ENCODE measurements at places on chromosomes 7 and 10.

- DNase-seq, result no peak
Measured at GRCh38 chr7:136386876-136387275, 409.7 kb upstream of the MTPN start.

DNA sequence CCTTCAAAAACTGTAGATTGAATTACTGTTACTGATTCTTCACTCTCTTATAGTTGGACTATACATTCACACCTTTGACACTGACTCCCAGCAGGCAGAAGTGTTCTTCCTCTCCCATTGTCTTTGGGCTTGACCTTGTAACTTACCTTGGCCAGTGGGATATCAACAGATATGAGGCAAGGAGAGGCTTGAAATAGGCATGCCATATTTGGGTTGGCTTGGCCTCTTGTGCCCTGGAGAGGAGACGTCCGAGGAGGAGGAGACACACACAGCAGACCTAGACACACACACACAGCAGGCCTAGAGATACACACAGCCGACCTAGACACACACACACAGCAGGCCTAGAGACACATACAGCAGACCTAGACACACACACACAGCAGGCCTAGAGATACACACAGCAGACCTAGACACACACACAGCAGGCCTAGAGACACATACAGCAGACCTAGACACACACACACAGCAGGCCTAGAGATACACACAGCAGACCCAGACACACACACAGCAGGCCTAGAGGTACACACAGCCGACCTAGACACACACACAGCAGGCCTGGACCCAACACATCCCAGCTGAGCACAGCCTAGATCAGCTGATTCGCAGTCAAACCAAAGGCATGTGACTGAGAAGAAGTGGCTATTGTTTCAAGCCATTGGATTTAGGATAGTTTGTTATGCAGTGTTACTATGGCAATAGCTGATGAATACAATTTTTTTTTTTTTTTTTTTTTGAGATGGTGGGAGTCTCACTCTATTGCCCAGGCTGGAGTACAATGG lies 12.5 kb upstream of the GNA12 start:
- no peak for DNase-seq

DNA sequence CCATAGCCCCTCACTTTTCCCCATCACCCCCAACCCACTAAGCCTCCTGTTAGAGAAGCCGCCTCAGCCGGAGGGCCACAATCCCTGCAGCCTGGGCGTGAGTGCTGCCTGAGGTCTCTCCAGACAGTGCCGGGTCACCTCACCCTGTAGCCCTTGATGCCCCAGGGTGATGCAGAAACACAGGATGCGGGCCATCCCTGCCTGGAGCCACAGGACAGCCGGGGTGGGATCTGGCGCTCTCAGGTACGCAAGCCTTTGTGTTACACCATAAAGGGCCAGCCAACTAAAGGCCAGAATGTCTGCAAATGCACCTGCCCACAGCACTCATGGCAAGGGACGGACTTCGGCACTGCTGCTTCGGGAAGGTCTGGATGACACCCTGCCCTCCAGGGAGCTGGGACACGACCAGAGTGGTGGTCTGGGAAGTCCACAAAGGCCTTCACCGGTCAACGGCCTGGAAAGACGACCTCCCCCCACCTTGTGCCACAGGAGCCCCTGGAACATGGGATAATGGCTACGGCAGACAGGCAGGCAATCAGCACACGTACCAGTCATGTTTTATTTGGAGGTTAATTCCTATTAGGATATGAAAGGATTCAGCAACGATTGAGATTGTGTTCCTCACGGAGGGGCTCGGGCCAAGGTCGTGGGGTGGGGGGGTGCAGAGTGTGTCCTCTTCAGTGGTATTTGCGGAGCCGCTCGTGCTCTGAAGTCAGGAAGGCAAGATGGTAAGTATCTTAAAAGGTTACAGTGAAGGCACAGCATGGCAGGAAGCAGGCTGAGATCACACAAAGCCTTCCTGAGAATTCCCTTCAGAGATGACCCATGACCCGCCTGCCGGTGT lies 8.1 kb downstream of the ATP5MF start:
- DNase-seq, result no peak

DNA sequence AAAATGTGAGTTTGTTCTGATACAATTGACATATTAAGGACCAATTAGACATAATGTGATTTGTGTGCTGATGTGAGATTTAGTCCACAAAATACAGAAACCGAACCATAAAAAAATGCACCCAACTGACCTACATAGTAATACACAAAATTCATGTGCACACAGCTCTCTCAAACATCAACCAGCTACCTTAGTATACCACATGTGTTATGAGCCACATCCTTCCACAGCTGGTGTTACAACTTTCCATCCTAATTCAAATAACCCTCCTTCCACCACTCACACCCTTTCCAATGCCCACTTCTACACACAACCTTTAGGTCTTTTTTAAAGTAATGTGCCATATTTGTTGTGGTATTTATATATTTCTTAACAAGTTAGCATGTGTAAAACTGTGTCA lies 31.7 kb upstream of the C7orf33 start:
- no peak for DNase-seq

- DNase-seq, result peak; percentile 38
Measured at GRCh38 chr7:73431041-73431835, 2.3 kb upstream of the FZD9 start.

DNA sequence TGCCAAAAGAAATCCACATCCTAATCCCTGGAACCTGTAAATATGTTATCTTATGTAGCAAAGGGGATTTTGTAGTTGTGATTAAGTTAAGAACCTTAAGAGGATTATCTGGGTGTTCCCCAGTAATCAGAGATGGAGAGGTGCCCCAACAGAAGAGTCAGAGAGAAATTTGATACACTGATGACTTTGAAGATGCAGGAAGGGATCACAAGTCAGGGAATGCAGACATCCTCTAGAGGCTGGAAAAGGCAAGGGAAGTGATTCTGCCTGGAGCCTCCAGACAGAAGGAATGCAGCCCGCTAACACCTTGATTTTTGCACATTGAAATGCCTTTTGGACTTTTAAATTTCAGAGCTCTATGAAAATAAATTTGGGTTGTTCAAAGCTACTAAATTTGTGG lies 531.7 kb downstream of the DNAJB9 start:
- DNase-seq, result no peak

DNA sequence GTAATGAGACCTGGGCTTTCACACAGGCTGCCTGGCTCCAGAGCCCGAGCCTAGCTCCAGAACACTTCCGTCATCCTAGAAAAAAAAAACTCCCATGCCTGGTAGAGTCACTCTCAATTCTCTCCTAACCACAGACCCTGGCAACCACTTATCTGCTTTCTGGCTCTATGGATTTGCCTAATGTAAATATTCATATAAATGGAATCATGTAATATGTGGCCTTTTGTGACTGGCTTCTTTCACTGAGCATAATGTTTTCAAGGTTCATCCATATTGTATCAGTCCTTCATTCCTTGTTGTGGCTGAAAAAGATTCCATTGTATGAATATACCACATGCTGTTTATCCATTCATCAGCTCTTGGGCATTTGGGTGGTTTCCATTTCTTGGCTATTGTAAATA lies 167.7 kb upstream of the MKLN1 start:
- no peak for DNase-seq

Data from SHP77 (cell line).